ENCODE measurements at places on chromosomes 7 and 10. TPM values are rescaled to one million over a fixed set of nuclear protein-coding genes. Genes with fewer than 3 reads are reported as not detected.

Gene TET1
- 20.6 TPM for total RNA-seq

Gene ERVW-1
- total RNA-seq, result 0.40 TPM

Gene EPHA1
- total RNA-seq, result not detected

GRCh38 chr7:68147614-68148238 lies 1151.1 kb downstream of the TYW1 start:
- H3K4me1 ChIP-seq, result no peaks in the 10 kb centered on the region
- no peaks in the 10 kb centered on the region for H3K36me3 ChIP-seq

DNA sequence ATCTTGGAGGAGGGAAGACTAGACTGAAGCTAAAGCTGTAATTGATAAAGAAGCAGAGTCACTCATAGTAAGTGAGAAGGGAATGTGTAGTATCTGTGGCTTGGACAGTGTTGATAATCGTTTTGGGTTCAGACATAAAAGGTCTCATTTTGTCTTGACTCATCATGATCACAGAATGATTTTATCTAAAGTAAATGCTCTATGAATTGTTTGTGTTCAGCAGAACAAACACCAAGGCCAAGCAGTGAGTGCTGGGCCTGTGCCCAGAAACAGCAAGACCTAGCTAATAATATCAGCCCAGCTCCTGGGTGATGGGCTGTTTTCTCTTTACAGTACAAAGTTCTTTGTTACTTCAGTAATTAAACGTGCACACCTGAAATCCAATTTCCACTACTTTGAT lies 26.7 kb upstream of the CD36 start:
- no peak overlapping the region for H3K4me3 ChIP-seq
- no peaks in the 10 kb centered on the region for H3K27me3 ChIP-seq
- peak overlapping the region; percentile 23 for H3K27ac ChIP-seq
- H3K4me1 ChIP-seq, result peaks cover 4% of the 10 kb centered on the region

DNA sequence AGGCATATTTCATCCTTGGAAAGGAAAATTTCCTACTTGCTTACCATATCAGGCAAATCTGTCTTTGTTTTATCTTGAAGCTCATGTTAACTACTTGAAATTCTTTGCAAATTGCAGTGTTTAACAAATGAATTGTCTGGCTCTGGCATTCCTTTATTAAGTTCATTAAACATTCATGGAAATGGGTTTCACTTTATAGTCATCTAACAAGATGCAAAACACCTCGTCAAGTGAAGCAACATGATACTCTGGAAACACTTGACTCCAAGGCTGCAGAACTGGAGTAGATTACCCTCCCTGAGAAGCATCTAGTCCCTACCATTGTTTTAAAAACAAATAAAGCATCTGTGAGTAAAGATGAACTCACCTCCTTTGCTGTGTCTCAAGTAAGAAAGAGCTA lies 1086.9 kb downstream of the NRG3 start:
- DNase-seq, result no peak
- H3K4me1 ChIP-seq, result no peaks in the 10 kb centered on the region
- H3K4me3 ChIP-seq, result no peak overlapping the region
- H3K27me3 ChIP-seq, result no peaks in the 10 kb centered on the region
- H3K27ac ChIP-seq, result no peak overlapping the region
- H3K36me3 ChIP-seq, result no peaks in the 10 kb centered on the region

- no peak for DNase-seq
- no peak overlapping the region for H3K27ac ChIP-seq
- no peaks in the 10 kb centered on the region for H3K36me3 ChIP-seq
- H3K27me3 ChIP-seq, result no peaks in the 10 kb centered on the region
These were observed 25.5 kb upstream of the MPP7 start for GRCh38 chr10:28328346-28328745.

GRCh38 chr7:108222236-108222892 lies 92.2 kb upstream of the LAMB4 start:
- no peaks in the 10 kb centered on the region for H3K36me3 ChIP-seq
- no peaks in the 10 kb centered on the region for H3K27me3 ChIP-seq
- H3K4me3 ChIP-seq, result no peak overlapping the region
- no peak for DNase-seq
- H3K27ac ChIP-seq, result no peak overlapping the region

- H3K27ac ChIP-seq, result no peak overlapping the region
- no peak overlapping the region for H3K4me3 ChIP-seq
- no peaks in the 10 kb centered on the region for H3K27me3 ChIP-seq
- no peaks in the 10 kb centered on the region for H3K36me3 ChIP-seq
- H3K4me1 ChIP-seq, result no peaks in the 10 kb centered on the region
These were observed 364.9 kb downstream of the ANKRD30A start for GRCh38 chr10:37490266-37490665.

Gene CFAP43
- 0.27 TPM for total RNA-seq

- no peaks in the 10 kb centered on the region for H3K36me3 ChIP-seq
- no peak for DNase-seq
- no peak overlapping the region for H3K27ac ChIP-seq
- peak overlapping the region; percentile 57 for H3K4me3 ChIP-seq
These were observed 1.5 kb downstream of the ADCY1 start for GRCh38 chr7:45575501-45576248.

- H3K4me3 ChIP-seq, result no peak overlapping the region
- no peak for DNase-seq
- H3K27ac ChIP-seq, result no peak overlapping the region
- H3K4me1 ChIP-seq, result peaks cover 9% of the 10 kb centered on the region
- no peaks in the 10 kb centered on the region for H3K36me3 ChIP-seq
These were observed 45.5 kb downstream of the INSIG1 start for GRCh38 chr7:155343150-155343549.

DNA sequence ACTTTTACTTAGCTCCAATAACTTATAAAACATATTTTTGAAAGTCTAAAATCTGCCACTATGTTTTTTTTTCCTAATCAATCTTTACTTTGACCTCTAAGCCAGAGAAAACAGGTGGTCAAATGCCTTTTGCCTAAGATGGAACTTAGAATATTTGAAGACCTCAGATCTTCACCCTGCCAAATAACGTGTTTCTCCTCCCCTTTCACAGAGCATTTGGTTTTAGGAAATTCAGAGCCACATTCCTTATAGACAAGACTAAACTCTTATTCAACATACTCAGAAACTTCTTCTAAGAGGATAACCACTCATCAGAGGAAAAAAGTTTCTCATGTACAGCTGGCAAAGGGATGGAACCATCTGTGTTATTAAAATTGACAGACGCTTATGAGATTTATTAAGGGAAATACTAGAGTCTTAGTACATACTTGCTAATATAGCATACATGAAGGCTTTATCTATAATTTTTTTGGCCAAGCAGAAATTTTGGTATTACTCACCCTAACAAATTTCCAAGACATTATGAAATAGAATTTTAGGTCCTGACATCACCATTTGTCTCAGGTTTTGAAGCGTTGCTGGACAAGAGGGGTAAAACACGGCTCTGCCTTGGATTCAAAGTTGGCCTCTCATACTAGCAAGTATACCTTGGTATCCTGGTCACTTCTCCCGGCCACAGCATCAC lies 2.6 kb upstream of the EGFR start:
- no peak for DNase-seq
- H3K4me1 ChIP-seq, result peaks cover 17% of the 10 kb centered on the region
- no peaks in the 10 kb centered on the region for H3K36me3 ChIP-seq
- H3K27ac ChIP-seq, result no peak overlapping the region
- H3K4me3 ChIP-seq, result no peak overlapping the region

DNA sequence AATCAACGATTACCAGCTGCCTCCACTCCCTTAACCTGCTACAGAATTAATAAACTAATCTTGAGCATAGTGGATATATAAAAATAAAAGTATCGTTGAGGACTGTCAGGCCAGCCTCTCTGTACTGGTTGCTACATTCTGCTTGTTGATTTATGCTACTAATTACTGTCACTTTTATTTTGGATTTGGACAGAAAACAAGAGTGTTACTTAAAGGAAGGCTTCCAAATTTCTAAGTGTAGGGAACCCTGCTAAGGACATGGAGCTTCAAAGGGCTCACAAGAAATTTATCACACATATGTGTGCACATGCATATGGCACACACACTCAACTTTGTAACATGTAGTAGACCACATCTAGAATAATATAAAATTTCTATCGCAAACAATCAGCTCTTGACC lies 141.2 kb upstream of the ANKRD1 start:
- H3K4me3 ChIP-seq, result no peak overlapping the region
- H3K4me1 ChIP-seq, result peaks cover 2% of the 10 kb centered on the region
- H3K27me3 ChIP-seq, result no peaks in the 10 kb centered on the region
- no peak overlapping the region for H3K27ac ChIP-seq
- no peaks in the 10 kb centered on the region for H3K36me3 ChIP-seq

Gene ANKIB1
- 30.6 TPM for total RNA-seq

Gene IGF2BP3
- 26.8 TPM for total RNA-seq

GRCh38 chr10:8113616-8114015 lies 59.1 kb downstream of the GATA3 start:
- H3K36me3 ChIP-seq, result no peaks in the 10 kb centered on the region
- H3K4me1 ChIP-seq, result no peaks in the 10 kb centered on the region
- no peak overlapping the region for H3K27ac ChIP-seq
- peaks cover 2% of the 10 kb centered on the region for H3K27me3 ChIP-seq
- no peak overlapping the region for H3K4me3 ChIP-seq
- no peak for DNase-seq

DNA sequence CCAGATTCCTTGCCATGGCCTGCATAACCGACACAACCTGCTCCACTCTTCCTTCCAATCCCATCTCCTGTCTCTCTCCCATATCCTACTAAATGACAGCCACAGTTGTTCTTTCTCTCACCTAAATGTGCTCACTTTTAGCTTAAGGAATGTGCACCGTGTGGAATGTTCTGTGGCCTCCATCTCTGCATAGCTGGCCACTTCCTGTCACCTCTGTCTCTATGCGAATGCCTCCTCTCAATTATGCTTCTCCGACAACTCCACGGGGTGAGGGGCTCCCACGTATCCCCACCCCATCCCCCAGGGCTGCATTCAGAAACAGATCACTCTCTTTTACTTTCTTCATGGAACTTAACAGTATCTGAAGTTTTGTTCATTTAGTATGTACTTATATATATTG lies 110.7 kb downstream of the RAB18 start:
- no peaks in the 10 kb centered on the region for H3K36me3 ChIP-seq
- no peak overlapping the region for H3K4me3 ChIP-seq
- DNase-seq, result no peak
- peaks cover 26% of the 10 kb centered on the region for H3K4me1 ChIP-seq

GRCh38 chr10:58776568-58777318 lies 264.1 kb downstream of the BICC1 start:
- H3K4me3 ChIP-seq, result no peak overlapping the region
- H3K27ac ChIP-seq, result no peak overlapping the region
- peak; percentile 43 for DNase-seq
- H3K36me3 ChIP-seq, result no peaks in the 10 kb centered on the region
- no peaks in the 10 kb centered on the region for H3K27me3 ChIP-seq

Gene MYL10
- total RNA-seq, result 14.8 TPM

DNA sequence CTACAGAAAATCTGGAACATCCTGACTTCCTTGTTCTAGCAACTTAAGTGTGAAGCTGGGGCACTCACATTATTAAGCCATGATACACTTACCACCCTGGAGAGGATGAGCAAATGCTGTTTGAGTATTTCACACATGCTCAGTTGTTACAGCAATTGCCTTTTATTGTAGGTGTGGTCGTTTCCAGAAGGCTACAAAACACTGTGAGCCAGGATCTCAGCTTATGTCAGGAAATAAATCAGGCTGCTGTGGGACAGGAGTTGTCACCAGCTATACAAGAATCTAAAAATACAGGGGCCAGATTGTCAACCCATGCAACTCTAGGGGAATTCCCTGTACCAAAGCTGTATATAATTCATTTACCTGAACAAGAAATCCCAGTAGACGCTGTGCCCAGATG lies 273.3 kb upstream of the SP4 start:
- no peaks in the 10 kb centered on the region for H3K4me1 ChIP-seq
- H3K27me3 ChIP-seq, result no peaks in the 10 kb centered on the region
- H3K27ac ChIP-seq, result no peak overlapping the region
- no peak overlapping the region for H3K4me3 ChIP-seq
- DNase-seq, result no peak

GRCh38 chr10:78920011-78920410 lies 148.8 kb upstream of the ZMIZ1 start:
- H3K27ac ChIP-seq, result no peak overlapping the region
- no peak for DNase-seq
- no peak overlapping the region for H3K4me3 ChIP-seq
- H3K36me3 ChIP-seq, result no peaks in the 10 kb centered on the region
- H3K27me3 ChIP-seq, result peaks cover 17% of the 10 kb centered on the region

DNA sequence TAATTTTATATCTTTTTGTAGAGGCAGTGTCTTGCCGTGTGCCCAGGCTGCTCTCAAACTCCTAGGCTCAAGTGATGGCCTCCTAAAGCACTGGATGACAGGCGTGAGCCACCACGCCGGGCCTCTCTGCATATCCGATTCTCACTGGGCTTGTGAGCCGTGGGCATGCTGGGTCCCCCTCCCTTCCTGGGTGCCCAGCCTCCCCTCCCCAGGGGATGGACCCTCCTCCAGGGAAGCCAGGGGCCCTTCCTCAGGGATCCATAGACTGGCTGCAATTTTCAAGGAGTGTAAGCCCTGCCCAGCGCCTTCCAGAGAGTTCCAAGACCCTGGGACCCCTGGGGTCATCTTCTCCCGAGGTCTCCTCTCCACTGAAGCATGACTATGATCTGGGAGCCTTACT lies 23.7 kb upstream of the ELFN1 start:
- peaks cover 23% of the 10 kb centered on the region for H3K27me3 ChIP-seq
- H3K4me3 ChIP-seq, result no peak overlapping the region
- H3K4me1 ChIP-seq, result peaks cover 29% of the 10 kb centered on the region
- no peak overlapping the region for H3K27ac ChIP-seq
- no peaks in the 10 kb centered on the region for H3K36me3 ChIP-seq
